Neural crest cell (in vitro differentiated cells): ENCODE measurements at places on chromosomes 2 and 18.
A peak's percentile ranks its signal among the peaks of the same experiment; 100 is the strongest.

DNA sequence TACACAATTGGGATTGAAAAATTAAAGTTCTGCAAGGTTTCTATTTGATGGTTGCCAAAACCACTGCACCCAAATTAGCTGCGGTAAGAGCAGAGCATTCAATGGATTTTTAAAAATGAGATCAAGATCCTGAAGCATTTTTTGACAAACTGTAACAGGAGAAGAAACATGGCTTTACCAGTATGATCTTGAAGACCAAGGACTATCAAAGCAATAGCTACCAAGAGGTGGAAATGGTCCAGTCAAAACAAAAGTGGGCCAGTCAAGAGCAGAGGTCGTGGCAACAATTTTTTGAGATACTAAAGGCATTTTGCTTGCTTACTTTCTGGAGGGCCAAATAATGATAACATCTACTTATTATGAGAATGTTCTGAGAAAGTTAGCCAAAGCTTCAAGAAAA, 186.8 kb downstream of the RDH14 start:
- DNase-seq = no peak

- no peak for DNase-seq
Observed at GRCh38 chr2:214310319-214310718, 100.5 kb upstream of the VWC2L start.

- no peak for DNase-seq
Observed at GRCh38 chr2:146572598-146572997, 1272.2 kb upstream of the ACVR2A start.

DNA sequence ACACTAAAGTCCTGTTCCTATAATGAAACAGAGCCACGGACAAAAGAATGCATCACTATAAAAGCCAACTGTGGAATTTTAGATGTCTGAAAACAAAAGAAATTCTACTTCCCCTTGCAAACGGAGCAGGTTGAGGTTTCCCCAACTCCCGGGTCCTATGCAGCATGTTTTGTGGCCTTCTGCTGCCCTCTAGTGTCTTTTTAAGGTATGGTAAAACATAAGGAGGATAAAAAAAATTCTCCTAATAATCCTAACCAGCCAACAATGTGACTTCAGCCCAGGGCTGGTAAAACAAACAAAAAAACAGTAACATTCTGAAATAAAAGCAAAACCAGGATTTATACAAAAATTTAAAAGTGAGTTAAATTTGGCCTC, 539.5 kb downstream of the NRXN1 start:
- DNase-seq = peak; percentile 22

- no peak for DNase-seq
Observed at GRCh38 chr2:180190851-180191250, 183.8 kb upstream of the CWC22 start.

DNA sequence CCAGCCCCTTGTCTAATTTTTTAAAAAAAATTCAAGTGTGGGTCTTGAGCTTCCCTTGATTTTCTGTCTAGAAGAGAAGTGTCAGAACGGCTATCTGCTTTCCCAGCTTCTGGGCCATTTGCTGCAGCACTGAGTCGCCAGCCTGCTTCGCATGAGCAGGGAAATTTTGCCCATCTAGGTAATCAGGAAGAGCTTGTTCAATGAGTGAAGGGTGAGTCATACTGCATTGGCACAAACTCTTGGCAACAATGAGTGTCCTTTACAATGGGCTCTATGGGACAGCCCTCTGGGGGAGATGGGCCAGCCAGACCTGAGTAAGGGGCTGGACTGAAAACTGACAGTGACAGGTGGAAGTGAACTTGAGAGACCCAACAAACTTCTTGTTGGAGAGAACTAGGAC, 2.4 kb upstream of the RNF144A start:
- no peak for DNase-seq

GRCh38 chr2:203225423-203226039, 13.3 kb upstream of the CYP20A1 start:
- no peak for DNase-seq

DNA sequence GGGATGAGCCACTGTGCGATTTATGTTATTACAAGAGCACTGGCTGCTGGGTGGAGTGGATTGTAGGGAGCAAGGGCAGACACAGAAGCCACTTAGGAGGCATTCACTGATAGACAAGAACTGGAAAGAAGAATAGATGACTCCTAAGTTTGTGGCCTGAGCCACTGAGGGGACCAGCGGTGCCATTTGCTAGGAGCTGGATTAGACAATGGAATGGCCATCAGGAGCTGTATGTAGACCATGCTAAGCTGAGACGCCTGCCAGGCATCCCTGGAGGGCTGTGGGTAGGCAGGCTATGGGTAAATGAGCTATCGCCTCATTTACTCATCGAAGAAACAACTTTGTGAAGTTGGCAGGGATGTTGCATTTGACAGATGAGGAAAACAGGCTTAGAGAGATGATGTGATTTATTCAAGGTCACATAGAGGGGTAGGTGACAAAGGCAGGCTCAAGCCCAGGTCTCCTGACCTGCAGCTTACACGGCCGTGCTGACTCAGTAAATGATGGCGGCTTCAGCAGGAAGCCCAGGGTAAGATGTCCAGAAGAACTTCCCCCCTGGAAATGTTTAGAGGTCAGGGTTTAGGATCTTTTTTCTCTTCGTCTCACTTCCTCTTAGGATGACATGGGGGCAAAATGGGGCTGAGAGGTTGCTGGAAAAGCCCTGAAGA, 2.8 kb downstream of the MFSD2B start:
- DNase-seq = no peak

- no peak for DNase-seq
Observed at GRCh38 chr2:128477891-128478290, 159.2 kb upstream of the HS6ST1 start.

GRCh38 chr2:144310889-144311608, 208.9 kb downstream of the ZEB2 start:
- no peak for DNase-seq

DNA sequence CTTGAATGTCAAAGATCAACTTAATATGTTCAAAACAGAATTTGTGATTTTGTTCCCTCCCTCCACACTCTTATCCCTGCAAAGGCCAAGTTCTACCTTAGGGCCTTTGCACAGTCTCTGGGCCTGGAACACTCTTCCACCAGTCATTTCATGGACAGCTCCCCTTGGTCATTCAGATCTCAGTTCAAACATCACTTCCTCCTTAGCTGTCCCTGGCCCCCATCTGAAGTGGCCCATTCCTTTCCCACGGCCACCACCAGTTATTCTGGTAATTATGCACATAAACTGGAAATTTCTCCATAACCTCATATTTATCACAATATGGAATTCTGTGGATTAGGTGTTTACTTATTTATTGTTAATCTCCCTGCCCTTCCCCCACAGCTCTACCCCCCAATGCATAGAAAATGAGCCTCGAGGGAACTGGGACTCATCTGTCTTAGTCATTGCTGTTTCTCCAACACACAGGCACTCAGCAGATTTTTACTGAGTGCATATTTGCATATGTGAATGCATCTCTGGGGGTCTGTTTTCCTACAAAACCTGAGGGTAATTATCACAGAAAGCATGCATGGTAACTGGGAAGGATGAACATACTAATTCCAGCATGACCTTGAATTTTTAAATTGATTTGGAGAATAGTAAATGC, 35.5 kb upstream of the SPTBN1 start:
- DNase-seq = no peak

DNA sequence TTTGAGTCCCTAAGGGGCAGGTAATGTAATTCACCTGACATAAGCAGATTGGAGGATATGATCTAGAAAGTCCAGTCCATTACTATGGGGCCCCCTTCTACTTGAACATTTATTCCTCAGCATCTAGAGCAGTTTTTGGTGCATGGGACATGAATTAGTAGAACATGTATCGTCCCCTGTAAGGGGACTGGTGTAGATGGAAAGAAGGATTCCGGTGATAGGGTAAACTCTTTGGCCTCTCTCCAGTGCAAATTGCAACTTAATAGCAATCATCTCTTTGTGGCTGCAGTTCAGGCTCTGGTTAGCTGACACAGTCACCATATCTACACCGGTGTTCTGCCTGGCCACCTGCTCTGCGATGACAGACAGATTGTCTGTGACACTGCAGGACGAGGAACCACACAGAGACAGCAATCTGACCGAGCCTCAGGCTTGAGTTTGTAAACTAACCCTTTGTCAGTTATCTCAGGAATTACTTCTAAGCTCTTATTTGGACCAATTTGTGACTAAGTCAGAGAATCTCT, 6.4 kb upstream of the SLC8A1 start:
- DNase-seq = no peak

- DNase-seq = no peak
Observed at GRCh38 chr2:242060212-242060835, 190.8 kb downstream of the RTP5 start.

- no peak for DNase-seq
Observed at GRCh38 chr2:4135765-4136164, 432.4 kb downstream of the DCDC2C start.

GRCh38 chr2:127055786-127056076, 51.2 kb downstream of the BIN1 start:
- no peak for DNase-seq

DNA sequence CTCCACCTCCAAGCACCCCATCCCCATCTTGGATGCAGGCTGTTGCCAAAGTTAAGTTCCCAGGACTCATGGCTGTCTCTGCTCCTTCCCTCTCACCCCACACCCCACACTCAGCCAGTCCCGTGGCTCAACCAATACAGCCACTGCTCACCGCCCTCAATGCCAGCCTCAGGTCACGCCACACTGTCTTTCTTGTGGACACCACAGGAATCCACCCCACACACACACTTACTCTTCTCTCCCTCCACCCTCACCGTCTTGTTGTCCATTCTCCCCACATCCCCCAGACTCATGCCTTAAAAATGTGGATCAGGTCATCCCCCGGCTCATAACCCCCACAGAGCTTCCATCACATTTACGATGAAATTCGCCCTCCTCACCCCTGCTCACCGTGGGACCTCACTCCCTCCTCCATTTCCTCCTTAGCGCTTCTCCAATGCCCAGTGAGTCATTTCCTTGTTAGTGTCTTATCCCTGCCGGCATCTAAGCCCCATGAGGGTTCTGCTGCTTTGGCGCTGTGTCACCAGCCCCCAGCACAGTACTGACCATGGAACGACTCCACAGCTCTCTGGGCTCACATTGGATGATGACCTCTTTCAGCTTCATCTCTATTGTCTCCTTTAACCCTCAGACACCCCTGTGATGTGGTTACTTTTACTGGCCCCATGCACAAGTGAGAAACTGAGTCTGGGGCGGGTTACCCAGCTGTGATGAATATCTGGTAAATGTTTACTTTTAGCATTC, 13.8 kb downstream of the MLPH start:
- no peak for DNase-seq

DNA sequence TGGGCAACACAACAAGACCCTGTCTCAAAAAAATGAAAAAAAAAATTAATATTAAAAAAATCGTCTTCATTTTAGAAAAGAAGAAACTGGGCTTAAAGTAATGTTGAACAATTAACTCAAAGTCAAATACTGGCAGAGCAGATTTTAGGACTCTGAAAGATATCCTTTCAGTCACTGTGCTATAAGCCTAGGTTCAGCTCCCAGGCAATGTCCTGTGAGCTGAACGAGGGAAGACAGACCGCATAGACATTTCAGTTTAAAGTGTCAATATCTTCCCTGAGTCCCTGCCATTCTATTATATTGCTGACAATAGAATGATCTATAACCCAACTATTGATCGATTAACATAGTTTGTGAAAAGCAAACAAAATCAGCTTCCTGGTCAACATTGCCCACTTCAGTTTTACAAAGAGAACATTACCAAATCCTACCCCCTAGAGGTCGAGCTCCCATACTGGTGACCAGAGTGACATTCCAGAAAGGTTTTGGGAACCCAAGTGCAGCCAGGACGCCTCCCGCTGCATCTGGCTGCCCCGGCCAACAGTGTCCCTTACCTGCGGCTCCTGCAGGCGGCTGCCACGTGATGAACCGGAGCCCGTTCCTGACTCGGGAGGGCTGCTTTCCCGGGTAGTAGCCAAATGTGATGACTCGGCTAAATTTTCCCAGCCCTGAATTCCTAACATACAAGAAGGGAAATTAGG, 639 bp downstream of the MRO start:
- DNase-seq = peak; percentile 7

- DNase-seq = no peak
Observed at GRCh38 chr2:47097563-47097962, 57.5 kb downstream of the STPG4 start.

DNA sequence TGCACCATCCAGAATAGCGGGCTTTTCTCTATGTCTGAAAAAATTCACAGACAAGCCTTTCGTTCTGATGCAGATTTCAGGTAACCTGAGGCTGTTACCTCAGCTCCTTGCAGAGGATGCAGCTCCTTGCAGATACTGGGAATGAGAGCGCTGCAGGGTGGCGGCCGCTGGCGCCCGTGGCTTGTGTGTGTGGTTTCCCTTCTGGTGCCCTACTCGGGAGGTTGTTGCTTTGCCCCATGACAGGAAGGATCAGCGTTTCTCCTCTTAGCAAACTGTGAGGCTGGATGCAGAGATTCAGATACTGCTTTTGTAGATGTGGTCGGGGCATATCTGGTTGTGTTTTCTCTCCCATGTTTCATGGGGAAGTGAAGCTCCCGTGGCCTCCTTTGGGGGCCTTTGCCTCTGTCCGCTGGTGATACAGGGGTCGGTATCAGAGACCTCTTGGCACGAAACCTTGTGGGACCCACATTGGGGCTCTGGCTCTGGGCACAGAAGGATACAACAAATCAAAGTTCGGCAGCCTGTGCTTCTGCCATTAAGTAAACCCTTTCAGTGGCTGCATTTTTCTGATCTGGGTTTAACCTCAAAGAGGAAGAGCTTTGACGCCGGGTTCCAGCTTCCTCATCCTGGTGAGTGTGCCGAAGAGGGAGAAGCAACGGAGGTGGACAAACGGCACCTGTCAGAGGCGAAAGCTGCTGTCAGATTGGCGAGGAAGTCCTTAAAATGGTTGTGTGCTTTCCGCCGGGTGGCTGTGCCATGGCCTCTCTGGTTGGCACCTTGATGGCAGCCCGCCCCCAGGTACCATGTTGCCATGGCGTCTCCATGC, 127.8 kb downstream of the MBP start:
- DNase-seq = no peak

DNA sequence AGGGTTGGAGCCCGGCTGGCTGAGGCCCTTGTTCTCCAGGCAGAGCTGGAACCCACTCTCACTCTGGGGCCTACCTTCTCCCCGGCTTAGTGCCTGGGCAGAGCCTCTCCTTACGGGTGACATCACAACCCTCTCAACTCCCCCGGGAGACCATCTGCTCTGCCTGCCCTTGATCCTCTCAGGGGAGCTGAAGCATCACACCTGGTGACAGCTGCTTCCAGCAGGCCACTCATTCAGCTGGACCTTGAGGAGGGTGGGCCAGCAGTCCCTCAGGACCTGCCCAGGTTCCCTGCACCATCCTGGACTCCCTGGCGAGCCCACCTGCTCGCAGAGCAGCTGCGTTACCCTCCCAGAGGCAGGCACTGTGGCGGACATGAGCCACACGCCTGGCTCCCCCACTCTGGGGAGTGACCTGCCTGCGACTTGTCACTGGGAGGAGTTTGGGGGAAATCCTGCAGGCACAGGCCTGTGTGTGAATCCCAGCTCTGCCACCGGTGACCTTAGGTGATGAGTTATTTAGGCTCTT, 13.1 kb downstream of the HS6ST1 start:
- no peak for DNase-seq
